Activated T-cell treated with anti-CD3 and anti-CD28 coated beads, Interleukin-2, amount 50 U/mL, for 24 hours (primary cell): ENCODE measurements at places on chromosomes 1 and 21.

GRCh38 chr1:176770066-176770465 is 307.1 kb downstream of the PAPPA2 start:
- DNase-seq, result no peak

DNA sequence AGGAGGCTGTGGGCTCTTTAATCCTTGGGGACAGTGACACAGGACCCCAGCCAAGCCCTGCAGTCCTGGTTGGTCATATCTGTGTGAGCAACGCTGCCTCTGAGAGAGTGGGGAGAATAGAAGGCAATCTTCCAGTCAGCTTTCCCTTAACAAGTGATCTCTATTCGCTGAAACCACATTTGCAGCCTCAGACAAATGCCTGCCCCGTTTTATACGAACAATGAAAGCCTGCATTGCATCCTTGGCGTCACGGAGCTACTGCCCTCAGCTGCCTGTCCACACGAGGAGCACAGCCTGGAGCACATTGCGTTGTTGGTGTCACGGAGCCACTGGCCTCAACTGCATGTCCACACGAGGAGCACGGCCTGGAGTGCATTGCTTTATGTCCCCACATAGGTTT is 150.2 kb upstream of the ARHGEF16 start:
- DNase-seq, result no peak

- no peak for DNase-seq
Measured at GRCh38 chr1:67393240-67393639, 37.0 kb downstream of the SERBP1 start.

DNA sequence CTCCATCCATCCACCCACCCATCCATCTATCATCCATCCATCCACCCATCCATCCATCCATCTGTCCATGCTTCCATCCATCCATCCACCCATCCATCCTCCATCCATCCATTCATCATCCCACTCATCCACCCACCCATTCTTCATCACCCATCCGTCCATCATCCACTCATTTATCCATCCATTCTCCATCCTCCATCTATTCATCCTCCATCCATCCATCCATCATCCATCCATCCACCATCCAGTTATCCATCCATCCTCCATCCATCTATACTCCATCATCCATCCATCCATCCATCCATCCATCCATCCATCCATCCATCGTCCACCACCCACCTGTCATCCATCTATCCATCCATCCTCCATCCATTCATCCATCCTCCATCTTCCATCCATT is 32.1 kb upstream of the ACTRT2 start:
- DNase-seq, result no peak

DNA sequence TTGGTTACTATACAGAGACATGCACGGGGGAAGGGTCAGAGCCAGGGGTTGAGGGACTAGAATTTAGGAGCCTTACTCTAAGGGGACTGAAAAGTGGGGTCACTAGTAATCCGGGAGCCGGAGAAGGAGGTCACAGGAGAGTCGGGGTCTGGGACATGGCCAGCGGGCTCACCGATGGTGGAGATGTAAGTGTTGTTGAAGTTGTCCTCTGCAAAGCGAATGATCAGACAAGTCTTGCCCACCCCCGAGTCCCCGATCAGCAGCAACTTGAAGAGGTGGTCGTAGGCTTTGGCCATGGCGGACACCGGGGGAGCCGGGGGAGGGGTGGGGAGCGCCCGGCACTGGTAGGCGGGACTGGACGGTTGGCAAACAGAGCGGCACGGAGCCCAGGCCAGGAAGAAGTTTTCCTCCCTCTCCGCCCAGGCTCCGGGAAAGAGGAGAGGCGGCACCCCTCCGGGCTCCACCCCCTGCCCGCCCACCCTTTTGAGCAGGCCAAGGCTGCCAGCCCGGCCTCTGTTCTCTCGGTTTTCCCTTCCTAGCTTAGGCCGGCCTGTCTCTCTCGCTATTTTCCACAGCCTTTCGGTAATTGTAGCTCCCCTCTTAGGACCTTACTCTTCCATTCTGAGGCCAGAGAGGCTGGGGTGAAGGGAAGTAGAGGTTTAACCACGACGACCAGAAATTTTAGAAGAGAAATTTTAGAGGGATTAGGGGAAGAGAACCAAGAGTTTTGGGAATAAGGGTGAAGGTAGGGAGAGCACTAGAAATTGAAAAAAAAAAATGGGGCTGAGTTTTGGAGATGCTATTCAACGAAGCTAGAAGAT is at the start of gene RAB13:
Gene RAB13, minus strand, starts transcription at position 399 of the 821 bp plus-strand sequence. Its CDS starts 103 bp downstream, at position 296.
- DNase-seq, result no peak
